ENCODE measurements at places on chromosomes 7 and 10.

DNA sequence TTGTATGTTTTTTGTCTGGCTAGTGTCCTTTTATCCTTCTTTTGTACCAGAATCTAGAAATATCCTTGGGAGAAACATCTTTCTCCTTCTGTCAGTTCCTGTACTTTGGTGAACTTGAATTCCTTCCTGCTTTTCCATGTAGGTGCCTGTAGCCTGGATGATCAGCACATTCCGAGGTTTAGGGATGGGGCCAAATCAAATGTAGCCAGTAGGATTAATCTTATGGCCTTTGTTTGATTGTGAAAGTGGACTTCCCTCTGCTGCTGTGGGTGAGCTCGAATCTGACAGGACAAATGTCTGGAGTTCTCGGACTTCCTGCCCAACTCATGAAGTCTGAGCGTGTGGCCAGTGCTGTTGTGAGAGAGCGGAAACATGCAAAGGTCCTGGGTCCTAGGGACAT, 33.2 kb upstream of the NAMPT start:
- DNase-seq: no peak

DNA sequence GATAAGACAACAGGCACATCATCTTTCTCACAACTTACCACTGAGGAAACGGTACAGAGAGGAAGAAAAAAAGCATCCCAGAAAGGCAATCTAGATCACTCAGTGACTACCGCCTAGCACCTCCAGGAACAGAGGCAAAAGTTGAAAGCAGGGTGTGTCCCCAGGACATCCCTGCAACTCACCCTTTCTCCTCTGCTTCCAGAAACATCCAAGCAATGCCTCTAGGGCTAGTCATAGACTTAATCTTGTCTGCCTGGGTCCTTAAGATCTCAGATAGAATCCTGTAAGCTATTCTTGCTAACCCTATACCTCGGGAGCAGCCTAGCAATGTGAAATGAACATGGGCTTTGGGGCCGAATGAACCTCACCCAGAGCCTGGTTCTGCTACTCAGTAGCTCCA, 18.8 kb upstream of the PDCD4 start:
- DNase-seq: no peak

DNA sequence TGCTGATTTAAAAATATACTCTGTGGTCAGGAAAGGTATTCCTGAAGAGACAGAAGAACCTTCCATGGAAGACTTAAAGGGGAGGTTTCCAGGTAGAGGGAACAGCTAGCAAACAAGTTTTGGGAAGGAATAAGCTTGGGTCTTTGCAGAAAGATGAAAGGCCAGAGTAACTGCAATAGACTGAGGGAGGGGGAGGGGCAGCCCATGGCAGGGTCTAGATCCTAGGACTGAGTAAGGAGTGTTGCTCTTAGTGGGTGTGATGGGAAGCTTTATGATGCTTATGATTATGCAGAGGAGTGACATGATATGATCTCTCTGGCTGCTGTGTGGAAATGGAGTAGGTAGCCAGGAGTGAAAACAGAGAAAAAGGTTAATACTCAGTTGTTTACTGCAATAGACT, 90.0 kb upstream of the FEZF1 start:
- no peak for DNase-seq

GRCh38 chr7:2633538-2634266, 1.9 kb downstream of the TTYH3 start:
- no peak for DNase-seq

- DNase-seq: no peak
These were observed 222.3 kb upstream of the PHYHIPL start for GRCh38 chr10:58954178-58954577.

DNA sequence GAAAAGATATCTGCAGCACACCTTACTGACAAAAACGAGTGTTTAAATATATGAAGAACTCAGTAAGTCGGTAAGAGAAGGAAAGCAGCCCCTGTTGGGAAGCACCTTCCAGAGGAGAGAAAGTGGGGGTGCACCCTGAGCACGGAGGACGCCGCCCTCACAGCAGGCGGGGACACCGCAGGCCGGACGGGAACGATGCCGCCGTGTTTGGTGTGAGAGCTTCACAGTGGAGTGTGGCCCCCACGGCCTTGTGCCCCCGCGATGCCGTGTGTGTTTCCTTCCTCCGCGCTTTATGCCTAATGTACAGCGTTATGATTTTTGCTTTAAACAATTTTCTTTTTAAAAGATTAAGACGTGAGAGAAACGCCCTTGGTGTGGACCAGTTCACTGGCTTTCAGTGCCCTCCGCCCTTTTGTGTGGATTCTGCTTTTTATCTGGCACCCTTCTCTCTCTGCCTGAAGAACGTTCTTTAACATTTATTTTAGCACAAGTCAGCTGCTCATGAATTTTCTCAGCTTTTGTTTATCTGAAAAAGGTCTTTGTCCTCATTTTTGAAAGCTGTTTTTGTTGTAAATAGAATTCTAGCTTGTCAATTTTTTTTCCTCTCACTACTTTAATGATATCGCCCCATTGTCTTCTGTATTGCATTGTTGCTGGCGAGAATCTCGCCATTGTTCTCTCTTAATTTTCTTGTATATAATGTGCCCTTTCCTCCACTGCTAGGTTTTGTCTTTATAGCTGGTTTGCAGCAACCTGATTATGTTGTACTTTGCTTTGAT, 110.7 kb downstream of the INPP5A start:
- DNase-seq: no peak

GRCh38 chr10:110792476-110793125, 79.1 kb upstream of the PDCD4 start:
- no peak for DNase-seq

DNA sequence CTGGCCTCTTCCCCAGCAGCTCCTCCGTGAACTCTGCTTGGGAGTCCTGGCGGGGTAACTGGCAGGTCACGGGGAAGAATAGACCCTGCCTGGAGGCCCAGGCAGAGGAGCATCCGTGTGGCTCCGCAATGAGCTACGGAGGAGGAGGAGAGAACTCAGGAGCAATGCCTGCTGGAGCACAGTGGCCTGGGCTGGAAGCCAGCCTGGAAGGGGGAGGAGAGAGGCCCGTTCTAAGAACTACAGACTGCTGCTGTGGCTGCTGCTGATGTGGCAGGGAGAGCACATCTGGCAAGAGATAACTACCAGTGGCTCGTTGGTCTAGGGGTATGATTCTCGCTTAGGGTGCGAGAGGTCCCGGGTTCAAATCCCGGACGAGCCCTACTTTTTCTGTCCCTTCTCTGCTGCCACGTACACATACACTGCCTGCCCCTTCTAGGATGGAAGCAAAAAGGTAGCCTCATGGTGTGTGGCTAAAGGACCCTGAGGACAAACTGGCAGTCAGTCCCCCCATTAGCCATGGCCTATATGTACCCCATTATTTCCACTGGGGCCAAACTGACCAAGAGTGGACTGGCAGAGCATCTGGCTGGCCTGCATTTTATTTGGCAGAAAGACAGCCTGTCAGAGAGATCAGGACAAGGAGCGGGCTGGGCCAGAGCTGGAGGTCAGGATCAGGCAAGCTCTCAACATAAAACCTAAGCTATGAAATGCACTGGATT, 7.7 kb upstream of the OPN1SW start:
- DNase-seq: no peak

DNA sequence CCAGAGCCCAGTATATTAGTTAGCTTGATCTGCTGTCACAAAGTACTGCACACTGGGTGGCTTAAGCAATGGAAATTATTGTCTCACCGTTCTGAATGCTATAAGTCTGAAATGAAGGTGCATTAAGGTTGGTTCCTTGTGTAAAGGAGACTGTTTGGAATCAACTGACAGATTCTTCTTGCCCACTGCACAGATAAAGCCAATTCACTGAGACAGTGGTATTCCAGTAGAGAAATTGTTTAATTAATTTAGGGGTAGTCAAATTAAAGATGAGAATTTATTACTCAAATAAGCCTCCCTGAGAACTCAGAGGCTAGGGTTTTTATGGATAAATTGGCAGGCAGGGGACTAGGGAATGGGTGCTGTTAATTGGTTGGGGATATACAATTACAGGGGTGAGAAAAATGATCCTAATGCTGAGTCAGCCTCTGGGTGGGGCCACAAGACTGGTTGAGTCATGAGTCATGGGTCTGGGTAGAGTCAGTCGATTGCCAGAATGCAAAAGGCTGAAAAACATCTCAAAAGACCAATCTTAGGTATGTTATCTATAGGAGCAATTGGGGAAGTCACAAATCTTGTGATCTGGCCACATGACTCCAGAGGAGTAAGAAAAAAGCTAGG, 23.5 kb upstream of the SAMD9L start:
- no peak for DNase-seq

DNA sequence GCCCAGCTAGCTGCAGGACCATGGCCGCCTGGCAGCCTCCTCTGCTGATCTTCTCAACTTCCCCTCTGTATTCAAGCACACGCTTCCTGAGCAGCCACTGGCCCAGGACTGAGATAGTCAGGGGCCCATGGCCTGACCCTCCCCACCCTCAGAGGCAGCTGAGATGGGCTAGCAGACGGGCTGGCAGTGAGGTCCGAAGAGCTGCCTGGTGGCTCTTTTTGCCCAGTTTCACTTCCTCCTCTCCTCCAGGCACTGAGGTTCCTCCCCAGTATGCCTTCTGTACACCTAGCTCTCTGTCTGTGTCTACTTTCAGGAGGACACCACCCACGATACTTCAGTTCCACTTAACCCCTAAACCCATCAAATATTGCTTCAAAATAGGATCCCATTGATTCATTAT, 395.6 kb downstream of the TNS3 start:
- DNase-seq: no peak

DNA sequence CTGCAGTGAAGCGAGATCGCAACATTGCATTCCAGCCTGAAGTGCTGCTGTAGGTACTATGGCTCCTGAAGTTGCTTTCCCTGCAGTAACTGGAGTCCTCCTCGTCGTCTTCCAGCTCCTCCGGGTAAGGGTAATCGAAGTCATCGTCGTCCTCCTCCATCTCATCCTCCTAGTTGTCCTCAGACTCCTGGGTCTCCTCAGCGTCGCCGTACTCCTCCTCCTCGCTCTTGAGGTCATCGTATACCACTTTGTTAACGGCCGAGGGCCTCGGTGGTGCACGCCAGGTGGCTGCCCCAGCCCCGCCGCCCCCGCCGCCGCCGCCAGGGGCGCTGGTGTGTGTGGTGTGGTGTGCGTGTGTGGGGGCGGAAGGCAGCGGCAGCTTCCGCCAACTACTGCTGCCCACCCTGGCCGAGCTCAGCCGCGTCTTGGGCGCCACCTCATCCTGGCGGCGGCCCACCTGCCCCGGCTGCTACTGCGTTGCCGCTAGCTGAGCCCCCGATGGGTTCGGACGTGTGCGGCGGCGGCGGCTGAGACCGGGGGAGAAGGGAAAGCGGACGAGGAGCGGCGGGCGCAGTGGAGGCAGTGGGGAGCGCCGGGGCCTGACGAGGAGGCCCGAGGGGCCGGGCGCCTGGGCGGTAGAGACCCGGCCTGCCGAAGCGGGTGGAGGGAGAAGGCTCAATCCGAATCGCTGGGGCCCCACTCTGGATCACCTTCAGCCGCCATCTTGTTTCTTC, 11.8 kb upstream of the ACBD5 start:
- DNase-seq: no peak

- DNase-seq: no peak
These were observed 249.5 kb downstream of the RPS24 start for GRCh38 chr10:78283069-78283682.

DNA sequence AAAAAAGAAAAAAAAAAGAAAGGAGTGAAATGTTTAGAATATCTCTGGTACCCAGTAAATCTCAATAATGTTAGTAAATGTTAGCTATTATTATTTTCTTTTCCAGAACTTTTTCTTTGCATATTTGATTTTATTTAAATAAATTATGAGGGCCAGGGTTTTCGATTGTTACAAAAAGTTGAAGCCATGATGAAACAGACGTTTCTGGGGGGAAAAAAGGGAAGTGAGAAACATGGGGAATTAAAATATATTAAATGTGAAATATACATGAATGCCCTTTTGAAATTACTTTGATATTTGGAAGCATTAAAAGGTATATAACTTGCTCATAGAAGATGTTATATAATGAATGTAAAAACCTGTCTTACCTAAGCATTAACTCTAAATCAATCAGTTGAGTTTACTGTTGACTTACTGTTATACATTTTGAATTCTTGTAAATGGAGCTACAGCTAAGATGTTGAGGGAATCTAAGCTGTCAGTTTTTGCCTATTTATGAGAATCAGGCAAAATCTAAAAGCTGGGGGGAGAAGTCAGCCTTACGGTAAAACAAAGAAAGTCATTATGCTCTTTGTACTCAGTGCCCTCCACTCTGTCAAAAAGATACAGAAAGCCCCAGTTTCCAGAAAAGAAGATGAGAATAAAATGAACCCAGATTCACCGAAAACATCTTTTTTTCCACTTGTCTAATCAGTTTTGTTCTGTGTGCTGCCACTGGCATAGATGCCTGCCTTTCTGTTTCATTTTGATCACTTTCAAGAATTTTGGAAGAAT, 30.0 kb upstream of the KDM7A start:
- DNase-seq: no peak

- no peak for DNase-seq
These were observed 32.5 kb downstream of the CBX3 start for GRCh38 chr7:26233902-26234511.

GRCh38 chr10:11357439-11357838, 254.0 kb downstream of the USP6NL start:
- no peak for DNase-seq

GRCh38 chr7:151468217-151469018, 28.5 kb upstream of the CRYGN start:
- DNase-seq: no peak

- no peak for DNase-seq
These were observed 106.9 kb upstream of the FAM3C start for GRCh38 chr7:121503039-121503438.

DNA sequence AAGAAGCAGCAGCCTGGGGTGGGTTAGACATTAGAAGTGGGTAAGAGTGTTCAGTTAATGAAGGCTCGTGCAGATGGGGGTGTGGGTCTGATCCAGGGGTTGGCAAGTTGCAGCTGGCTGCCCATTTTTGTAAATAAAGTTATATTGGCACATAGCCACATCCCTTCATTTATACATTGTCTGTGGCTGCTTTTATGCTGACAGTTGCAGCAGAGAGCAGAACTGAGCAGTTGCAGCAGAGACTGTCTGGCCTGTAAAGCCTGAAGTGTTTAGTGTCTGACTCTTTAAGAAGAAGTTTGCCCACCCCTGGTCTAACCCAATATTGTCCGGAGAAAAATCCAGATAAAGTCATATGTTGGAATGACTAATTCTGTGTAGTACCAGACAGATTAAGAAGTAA, 38.1 kb downstream of the GLRX3 start:
- DNase-seq: no peak

Measured in NCI-H1436 treated with DMSO at 0.1 percent for 48 hours (cell line).